ENCODE measurements at places on chromosomes 5 and 9.

GRCh38 chr5:181217803-181218062, 5.3 kb upstream of the TRIM41 start:
- no peak for DNase-seq

DNA sequence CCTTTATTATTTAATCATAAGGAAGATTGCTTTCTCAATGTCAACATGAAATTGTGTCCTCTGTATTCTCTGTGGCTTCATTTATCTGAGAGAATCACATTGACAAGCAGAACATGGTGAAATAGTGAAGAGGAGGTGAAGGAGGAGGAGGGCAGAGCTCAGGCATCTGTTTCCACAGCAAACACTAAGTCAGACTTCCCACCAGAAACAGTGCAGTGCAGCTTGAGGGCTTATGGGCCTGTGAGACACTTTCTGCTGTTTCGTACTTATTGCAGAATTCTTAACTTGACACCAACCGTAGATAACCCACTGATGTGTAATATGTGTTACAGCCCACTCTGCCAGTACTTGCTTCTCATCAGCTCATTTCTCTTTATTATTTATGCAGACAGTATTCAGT, 386.3 kb downstream of the DIRAS2 start:
- DNase-seq = peak; percentile 24

DNA sequence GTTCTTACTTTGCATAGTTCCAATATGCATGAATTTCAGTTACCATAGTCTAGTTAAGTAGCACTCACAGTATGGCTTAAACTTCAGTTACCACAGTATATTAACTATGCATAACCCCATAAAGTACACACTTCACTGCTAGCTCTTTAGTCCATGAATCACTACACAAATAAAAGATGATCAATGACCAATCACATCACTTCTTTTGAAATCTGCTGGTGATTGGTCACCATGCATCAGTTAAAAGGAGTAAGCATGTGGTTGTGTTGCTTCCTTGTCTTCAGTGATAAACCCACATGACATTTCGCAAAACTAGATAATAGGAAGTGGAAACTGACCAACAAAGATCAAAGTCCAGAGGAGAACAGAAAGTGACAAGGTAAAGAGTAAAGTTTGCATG, 79.0 kb downstream of the TAF11L14 start:
- peak; percentile 26 for DNase-seq

- no peak for DNase-seq
Observed at GRCh38 chr9:35179347-35180280, 17.8 kb downstream of the UNC13B start.

- DNase-seq = no peak
Observed at GRCh38 chr9:95610006-95610785, 93.4 kb upstream of the PTCH1 start.

DNA sequence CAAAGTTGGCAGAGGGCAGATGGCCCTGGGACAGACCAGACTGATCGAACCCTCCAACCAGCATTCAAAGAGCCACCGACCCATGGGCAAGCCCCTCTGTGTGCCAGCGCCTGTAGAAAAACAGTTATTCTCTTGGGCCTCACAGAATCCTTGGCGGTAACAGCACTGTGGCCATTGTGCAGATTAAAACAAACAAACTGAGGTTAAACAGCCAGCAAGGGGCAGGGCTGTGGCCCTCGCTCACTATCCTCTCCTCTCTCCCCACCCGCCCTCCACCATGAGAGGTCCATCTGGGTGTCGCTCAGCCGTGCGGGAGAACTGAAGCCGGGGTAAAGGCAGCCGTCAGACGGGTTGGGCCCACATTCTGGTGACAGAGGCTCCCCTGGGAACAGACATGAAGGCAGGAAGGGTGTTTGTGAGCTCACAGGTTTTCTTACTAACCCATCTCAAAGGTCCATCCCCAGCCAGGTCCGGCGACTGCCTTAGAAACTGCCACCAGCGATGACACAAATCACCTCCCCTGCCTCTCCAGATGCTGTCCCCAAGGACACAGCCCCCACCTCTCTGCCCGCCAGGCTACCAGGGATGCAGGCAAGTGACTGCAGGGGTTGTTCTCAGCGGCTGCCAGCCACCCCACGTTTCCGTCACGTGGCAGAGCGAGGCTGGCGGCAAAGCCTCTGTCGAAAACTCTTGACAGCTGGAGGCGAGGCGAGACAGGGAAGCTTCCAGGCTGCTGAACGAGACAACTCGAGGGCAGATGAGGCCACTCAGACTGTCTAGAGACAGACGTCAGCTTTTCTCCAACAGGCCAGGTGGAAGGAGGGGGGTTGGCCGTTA, 75.8 kb upstream of the SARDH start:
- no peak for DNase-seq

- DNase-seq = no peak
Observed at GRCh38 chr5:103424453-103425205, 138.0 kb downstream of the NUDT12 start.

- no peak for DNase-seq
Observed at GRCh38 chr5:17329571-17329970, 112.1 kb downstream of the BASP1 start.

GRCh38 chr5:145205546-145205945, 629.6 kb downstream of the PRELID2 start:
- DNase-seq = no peak

DNA sequence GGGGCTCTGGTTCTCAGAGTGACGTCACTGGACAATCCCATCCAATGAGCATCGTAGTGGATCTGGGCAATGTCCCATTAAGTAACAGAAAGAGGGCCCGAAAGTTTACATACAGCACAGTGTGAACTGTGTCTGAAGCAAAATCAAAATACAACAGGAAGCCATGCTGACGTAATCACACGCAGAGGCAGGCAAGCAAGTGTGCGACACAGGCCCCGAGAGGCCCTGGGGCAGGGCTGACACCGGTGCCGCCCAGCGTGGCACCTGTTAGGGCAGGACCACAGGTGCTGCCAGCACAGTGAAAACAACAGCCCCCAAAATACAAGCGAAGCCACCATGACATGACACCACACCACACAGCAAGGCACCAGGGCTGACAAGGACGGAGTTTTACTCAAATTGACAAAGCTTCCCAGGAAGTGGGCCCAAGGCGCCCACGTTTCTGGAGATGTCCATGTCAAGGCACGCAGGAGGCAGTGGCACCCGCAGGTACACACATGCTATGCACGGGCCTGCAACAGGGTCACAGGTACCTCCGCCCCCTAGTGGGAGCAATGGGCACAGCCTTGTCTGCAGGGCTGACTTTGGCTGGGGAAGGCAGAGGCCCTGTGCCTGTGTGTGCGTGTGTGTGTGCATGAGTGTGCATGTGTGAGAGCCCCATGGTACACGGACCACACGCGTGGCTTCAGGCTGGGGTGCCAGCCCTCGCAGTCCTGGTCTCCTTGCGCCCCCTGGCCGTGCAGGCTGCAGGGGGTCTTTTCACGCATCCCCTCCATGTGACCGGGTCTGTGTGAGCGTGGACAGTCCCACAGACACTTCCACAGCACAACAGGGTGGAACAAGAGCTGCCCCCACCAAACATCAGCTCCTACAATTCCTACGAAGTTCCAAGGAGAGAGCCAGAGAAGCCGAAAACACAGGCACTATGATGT, 19.6 kb downstream of the QSOX2 start:
- peak; percentile 19 for DNase-seq

DNA sequence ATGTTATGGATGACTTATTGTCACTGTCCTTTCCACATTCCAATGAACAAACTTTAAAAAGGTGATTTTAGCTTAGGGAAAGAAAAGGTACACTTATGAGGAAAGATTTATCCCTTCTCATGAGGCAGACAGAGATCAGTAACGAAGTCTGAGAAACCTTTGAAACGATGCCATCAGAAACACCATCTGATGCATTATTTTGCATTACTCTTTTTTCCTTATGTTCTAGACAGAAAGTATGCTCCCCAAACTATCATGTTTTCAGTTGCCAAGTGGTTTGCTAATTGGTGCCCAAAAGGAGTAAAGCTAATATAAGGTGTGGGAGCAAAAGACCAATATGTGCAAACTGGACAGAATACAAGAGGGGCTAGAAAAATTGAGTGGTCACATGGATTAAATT, 397.7 kb upstream of the RIOK2 start:
- DNase-seq = no peak

DNA sequence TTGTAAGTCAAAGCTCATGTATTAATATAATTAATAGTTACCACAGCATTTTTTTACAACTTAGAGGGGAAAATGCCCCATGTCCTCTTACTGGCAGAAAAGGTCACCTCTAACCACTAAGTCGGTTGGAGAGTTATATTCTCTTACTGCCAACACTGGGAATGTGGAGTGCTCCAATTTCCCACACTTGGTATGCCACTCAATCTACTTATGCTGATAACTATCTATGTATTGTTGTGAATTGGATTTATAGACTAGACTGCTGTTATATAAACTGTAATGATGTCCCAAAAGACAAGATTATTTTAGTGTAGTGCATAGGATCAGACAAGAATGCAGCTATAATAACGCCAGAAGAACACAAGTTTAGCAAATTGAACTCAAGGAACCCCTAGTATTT, 2385.2 kb upstream of the C9orf72 start:
- DNase-seq = no peak

GRCh38 chr5:157745041-157745456, 1.5 kb downstream of the LSM11 start:
- DNase-seq = no peak

DNA sequence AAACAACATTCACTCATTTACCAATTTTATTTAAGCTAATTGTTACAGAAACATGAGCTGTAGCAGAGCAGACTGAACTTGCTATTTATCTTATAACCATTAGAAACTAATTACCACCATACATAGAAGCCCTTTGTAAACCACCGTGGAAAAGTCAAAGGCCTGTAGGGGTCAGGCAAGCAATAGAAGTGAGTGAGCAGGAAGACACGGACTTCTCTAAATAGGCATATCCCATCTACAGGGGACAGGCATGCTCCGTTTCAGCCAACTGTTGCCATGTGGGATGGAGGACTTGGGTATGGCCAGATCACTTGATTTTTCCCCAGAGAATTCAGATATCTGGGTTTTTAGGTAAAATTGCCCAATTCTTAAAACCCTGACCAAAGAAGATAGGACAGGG, 44.8 kb downstream of the PRRC1 start:
- DNase-seq = peak; percentile 12

DNA sequence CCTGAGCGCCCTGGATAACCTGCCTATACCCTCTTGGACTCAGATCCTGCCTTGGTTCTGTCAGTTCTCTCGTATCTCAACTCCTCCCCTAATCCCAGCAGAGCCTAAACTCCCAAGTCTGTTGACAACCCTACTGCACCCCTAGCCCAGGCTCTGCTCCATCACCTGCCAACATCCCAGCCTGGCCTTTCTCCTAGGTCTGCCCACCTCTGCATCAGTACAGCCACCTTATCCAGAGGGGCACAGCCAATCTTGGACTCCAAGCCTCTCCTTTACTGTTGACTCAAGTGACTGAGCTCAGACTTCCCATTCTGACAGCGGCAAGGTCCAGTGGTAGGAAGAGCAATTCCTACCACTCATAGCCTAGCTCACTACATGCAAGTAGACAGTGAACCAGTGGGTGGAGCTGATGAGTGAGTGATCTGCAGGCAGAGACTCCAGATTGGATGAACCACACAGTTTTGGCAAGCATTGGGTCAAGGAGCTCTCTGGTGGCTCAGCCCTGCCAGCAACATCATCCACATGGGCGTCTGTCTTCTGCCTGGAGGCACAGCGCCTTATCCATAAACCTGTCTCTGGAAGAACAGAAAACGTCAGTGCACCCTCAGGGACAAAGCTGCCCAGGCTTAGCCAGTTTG, 26.5 kb downstream of the TRMO start:
- DNase-seq = peak; percentile 63

DNA sequence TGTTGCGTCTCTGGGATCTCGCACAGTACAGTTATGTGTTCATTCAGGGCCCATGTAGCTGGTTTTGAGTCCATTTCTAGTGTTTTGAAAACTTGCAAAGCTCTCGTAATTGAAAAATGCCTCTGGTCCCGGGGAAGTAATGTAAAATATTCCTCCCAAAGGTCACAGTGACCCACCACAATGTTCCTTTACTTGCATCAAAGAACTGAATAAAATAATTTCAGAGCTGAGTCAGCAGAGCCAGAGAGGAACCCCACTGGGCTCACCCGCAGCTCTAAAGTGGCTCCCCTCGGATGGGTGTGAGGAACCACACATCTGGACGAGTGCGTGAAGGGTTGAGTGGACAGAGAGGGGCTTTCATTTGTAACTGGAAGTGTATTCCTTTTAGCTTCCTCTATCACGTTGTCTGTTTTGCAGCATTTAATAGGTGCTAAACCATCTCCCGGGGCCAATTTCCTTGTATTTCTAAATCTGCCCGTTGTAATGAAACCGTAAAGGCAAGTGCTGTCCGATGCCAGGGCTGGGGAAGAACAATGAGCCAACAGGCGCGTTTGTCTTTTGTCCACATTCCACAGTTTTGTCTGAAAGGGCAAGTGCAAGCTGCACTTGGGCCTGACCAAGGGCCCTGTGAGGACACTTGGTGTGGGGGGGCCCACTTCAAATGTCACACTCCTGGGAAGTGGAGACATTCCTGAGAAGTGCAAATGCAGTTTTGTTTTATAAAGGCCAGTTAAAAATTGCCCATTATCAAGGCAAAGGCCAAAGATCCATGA, 29.9 kb downstream of the COL5A1 start:
- no peak for DNase-seq

GRCh38 chr5:98365126-98365525, 408.3 kb upstream of the RGMB start:
- DNase-seq = no peak

- no peak for DNase-seq
Observed at GRCh38 chr9:78280982-78281668, 15.8 kb upstream of the PSAT1 start.

DNA sequence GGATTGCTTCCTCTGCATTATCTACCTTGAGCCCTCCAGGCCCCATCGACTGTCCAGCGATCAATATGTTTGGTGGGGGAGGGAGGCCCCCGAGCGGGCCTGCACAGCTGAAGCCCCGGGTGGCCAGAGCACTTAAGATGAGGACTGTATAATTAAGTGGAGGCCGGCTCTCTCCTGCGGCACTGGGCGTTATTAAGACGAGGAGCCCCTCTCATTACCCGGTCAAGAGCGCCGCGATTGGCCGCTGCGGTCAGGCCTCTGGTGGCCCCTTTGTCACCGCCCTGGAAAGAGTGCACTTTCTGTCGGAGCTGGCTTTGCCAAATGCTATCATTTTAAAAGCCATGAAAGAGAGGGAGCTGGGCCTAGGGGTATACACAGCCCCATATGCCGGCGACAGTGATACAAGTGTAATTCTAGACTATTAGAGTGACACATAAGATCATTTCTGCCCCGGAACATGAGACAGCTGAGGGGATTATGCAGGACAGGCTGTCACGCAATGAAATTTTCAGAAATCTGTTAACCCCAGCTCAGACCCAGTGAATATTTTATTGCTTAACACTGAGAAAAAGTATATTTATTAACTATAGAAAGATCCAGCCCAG, 106.3 kb upstream of the IRX1 start:
- no peak for DNase-seq

GRCh38 chr9:1120500-1121165, 70.5 kb downstream of the DMRT2 start:
- DNase-seq = no peak

Measured in inflammatory macrophage treated with lipopolysaccharide for 4 hours (primary cell).